ENCODE measurements at places on chromosomes 13 and 19. TPM values are rescaled to one million over a fixed set of nuclear protein-coding genes. Genes with fewer than 3 reads are reported as not detected.

Gene ODAD3
- total RNA-seq, result 0.30 TPM

Gene MEIS3
- 11.2 TPM for total RNA-seq

GRCh38 chr19:50896591-50897190 is 14.5 kb downstream of the KLK4 start:
- peak; percentile 38 for DNase-seq

- DNase-seq, result peak; percentile 45
Measured at GRCh38 chr13:90485436-90485835, 862.1 kb upstream of the MIR17HG start.

- no peak for DNase-seq
Measured at GRCh38 chr13:109595471-109595870, 190.9 kb downstream of the IRS2 start.

DNA sequence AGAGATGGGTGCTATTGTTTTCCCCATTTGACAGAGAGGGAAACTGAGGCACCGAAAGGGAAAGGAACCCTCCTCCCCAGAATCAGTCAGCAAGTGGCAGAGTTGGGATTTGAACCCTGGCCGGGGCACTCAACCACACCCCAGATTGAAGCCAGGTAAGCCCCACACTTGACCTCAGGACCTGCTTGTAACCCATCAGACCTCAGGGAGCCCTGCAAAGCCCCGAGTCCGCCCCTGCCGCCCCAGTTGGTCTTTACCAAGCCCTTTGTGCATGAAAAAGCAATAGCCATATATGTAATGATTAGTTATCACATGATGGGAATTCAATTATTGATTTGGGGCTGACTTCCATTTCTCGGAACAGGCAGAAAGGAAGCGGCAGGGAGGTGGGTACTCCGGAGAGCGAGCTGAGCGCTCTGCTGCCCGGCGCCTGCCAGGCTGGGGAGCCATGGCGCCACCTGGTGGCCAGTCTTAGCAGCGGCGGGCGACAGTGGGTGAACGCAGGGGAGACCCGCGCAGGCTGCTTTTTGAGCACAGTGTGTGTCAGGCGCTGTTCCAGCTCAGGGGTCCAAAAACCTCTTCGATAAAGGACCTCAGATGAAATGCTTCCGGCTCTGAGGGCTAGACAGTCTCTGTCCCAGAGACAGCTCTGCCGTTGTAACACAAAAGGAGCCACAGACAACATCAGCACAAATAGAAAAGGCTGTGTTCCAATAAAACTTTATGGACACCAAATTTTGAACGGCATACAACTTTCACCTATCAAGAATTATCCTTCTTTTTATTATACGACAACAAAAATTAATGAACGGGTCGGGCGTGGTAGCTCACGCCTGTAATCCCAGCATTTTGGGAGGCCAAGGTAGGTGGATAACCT is 82.9 kb upstream of the CACNA1A start:
- peak; percentile 55 for DNase-seq

DNA sequence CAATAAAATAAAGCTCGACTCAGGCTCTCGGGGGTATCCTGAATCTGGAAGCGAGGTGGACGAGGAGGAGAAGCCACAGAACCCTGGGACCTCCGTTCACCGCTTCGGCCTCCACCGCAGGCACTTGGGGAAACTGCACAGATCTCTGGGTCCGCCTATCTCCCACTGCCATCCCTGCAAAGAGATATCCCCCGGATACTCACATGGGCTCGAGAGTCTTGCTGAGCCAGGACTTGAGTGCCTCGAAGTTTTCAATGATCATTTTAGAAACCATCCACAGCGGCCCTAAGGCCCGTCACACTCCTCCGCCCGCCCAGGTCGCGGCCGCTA is 589 bp downstream of the RBM26 start:
- DNase-seq, result peak; percentile 40

DNA sequence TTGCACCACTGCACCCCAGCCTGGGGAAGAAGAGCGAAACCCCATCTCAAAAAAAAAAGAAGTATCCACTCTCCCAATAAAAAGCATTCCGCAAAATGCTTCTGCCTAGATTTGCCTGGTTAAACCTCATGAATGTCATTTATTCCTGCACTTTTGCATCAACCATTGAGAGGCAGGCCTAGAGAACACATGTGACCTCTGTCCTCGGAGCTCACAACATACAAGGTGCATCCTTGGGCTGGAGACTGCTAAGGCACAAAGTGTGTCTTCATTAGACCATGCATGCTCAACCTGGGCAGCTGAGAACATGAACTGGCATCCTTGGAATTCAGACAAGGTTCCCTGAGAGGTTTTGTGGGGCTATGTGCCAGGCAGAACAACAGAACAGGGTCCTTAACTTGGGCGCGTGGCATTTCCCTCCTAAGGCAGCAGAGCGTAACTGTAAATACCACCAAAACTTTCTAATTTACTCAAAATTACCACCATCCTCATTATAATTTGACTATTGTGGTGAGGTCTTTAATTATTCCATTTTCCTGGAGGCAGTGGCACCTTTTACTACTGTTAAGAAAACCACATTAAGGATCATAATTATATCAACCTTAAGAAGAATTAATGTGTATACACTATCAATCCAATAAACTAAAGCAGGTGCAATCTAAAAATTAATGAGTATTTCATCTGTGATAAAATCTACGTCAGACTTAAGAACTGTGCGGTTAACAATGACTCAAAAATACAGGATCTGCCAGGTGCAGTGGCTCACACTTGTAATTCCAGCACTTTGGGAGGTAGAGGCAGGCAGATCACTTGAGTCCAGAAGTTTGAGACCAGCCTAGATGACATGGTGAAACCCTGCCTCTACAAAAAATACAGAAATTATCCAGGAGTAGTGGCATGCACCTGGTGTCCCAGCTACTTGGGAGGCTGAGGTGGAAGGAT is 13.8 kb downstream of the RCBTB1 start:
- no peak for DNase-seq
